ENCODE measurements at places on chromosomes 1 and 21.

GRCh38 chr1:153292740-153293479 is 19.8 kb downstream of the PGLYRP3 start:
- DNase-seq, result no peak

- DNase-seq, result no peak
These were observed 3.2 kb downstream of the ATP1B1 start for GRCh38 chr1:169109561-169110134.

DNA sequence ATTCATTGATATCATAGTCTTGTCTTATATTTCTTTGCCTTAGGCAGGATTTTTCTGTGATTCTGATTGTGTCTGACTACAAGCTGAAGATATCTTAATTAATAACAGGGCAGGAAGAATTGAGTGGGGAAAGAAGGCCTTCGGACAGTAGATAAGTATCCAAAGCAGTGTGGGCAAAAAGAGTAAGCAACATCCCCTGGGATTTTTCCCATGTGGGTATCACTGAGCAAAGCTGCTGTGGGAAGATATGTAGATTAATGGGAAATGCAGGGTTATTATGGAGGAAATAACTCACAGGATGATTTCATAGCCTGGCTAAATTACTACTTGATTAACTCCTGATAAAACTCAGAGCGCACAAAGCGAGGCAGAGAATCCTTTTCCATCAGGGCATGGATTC is 55.7 kb downstream of the RGS5 start:
- no peak for DNase-seq

DNA sequence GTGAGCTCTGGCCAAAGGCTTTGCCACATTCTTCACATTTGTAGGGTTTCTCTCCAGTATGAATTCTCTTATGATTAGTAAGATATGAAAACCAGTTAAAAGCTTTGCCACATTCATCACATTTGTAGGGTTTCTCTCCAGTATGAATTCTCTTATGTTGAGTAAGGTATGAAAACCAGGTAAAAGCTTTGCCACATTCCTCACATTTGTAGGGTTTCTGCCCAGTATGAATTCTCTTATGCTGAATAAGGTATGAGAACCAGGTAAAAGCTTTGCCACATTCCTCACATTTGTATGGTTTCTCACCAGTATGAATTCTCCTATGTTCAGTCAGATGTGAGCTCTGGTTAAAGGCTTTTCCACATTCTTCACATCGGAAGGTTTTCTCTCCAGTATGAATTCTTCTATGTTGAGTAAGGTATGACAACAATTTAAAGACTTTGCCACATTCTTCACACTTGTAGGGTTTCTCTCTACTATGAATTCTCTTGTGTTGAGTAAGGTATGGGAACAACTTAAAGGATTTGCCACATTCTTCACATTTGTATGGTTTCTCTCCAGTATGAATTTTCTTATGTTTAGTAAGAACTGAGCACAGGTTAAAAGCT is 20.7 kb downstream of the ZNF695 start:
- DNase-seq, result no peak

DNA sequence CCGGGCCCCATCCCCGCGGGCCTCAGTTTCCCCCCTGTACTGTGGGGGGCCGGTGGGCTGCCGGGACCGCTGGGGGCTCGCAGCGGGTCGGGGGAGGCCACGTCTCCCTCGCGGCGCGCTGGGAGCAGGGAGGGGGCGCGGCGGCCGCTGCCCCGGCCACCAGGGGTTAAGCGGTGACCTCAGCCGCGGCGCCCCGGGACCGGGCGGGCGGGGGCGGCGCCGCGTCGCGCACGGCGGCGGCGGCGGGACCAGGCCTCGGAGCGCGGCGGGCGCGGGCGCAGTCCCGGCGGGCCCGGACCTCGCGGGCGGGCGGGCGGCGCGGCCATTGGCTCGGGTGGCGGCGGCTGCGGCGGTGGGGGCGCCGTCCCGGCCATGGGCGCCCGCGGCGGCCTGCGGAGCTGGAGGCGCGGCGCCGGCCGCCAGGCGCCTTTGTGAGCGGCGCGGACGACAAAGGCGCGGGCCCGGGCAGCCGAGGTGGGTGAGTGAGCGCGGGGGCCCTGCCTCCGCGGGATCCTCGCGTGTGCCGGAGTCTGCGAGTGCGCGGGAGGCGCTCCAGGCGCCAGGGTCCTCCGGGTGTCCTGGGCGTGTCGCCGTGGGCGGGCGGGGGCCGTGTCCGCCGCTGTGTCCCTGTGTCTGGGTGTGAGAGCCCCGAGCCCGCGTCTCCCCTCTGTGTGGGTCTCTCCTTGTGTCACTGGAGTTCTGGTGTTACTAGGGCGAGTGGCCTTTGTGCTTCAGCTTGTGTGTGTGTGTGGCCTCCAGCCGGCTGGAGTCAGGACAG is at the start of gene ARHGEF10L:
Gene ARHGEF10L (plus strand): TSS at position 222 of the 778 bp plus-strand sequence. CDS start 40,898 bp downstream, outside the sequence.
- DNase-seq, result no peak
